ENCODE measurements at places on chromosomes 3 and 15.

GRCh38 chr3:123782488-123782887 is 101.6 kb downstream of the MYLK start:
- no peak for DNase-seq

GRCh38 chr15:66896611-66897010 is 168.8 kb upstream of the SMAD3 start:
- no peak for DNase-seq

DNA sequence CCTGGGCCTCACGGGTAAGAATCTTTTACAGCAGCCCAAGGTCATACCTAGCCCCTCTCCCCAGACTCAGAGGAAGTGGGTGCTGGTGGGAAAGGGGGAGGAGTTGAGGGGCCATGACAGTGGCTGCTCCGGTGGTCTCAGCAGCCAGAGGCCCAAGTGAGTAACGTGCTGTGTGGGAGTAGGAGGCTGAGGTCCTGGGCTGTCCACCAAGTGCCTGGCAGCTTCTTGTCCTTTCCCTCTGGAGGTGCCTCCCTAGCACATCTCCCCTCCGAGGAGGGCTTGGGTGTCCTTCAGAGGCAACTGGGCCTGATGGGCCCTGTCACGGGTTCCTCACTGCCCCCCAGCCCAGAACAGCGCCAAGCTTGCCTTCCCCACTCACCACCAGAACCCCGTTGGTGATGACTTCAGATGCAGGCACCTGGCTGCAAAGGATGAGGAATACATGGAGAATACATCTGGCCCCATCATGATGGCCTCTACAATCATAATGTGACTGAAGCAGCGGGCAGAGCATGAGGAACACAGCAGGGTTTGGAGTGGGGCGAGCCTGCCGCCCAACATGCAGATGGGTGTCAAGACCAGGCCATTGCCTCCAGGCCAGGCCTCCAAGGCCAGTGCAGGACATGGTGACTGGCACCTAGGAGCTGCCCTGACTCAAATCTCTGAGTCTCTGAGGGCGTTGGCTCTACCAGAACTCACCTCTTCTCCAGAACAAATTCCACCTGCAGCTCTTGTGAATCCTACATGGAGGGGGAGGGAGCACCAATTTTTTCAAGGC is 3.3 kb downstream of the PLA2G4F start:
- DNase-seq, result no peak

GRCh38 chr3:161682715-161683114 is 186.1 kb downstream of the OTOL1 start:
- DNase-seq, result no peak

- no peak for DNase-seq
These were observed 50.7 kb downstream of the XYLB start for GRCh38 chr3:38397320-38397719.

DNA sequence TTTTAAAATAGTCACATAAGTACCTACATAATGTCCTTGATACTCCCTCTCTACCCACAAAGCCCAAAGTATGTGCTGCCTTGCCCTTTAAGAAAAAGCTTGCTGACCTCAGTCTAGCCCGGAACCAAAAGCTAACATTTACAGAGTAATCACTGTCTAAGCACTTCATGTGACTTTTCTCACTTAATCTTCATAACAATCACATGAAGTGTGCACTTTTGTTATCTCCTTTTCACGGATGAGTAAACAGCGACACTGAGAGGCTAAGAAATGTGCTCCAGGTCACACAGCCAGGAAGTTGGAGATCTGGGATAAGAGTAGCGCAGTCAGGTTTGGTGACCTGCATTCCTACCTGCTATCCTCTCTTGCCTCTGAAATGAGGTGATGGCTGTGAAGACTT is 194.0 kb downstream of the ITPR1 start:
- no peak for DNase-seq

GRCh38 chr3:87873136-87873535 is 185.7 kb downstream of the CGGBP1 start:
- no peak for DNase-seq

- no peak for DNase-seq
These were observed 17.3 kb downstream of the SPATA12 start for GRCh38 chr3:57077630-57078343.

DNA sequence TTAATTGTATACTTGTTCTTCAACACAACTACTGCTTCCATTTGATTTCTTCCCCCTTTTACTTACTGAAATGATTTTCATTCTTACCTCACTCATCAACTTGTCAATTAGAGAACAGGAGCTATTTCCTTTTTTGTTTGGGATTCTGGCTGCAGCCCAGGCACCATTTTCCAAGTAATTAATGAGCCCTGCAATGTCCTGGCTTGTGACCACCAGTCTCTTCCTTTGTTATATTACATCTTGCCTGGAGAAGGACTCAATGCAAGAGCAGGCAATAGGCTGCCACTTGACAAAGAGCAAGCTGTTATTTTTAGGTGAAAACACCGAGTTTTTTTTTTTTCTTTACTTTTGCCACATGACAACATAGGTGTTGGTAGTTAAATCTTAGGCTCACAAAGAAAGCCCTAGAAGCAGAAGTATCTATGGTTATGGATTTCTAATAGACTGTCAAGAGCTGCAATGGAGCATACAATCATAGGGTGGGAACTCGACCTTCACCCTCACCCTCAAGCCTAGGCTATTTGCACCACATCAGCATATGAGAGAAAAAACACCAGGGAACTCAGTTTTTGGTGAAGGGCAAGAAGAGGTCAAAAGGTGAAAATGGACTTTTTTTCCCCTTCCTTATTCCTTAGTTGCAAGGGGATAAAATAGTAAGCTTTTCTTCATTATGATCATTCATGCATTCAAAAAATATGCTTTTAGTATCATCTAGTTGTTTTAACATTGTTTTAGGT is 114.9 kb downstream of the TNIK start:
- no peak for DNase-seq

- DNase-seq, result no peak
These were observed 21.3 kb downstream of the CCDC14 start for GRCh38 chr3:123939706-123940105.

- no peak for DNase-seq
These were observed 166.1 kb downstream of the ZNF621 start for GRCh38 chr3:40690749-40691451.
